NCI-H1694 (cell line): ENCODE measurements at places on chromosomes 3 and 15.

DNA sequence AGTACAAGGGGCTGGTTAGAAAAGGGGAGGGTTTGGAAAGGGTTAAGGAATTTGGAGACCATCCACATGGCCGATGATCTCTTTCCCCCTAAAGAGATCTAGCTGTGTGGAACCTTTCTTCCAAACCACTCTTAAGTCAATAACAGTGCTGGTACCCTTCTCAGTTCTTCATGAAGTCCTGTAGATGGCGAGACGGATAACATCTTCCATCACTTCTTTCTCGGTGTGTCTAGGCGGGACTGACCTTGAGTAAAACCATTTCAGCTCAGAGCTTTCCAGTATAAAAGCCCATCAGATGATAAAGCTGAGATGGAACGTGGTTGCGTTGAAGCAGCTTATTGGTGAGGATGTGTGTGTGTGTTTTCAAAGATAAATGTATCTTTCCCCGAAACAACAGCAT, 151.5 kb upstream of the BHLHE40 start:
- DNase-seq, result no peak

- DNase-seq, result no peak
Observed at GRCh38 chr3:60176614-60177013, 1074.6 kb downstream of the FHIT start.

DNA sequence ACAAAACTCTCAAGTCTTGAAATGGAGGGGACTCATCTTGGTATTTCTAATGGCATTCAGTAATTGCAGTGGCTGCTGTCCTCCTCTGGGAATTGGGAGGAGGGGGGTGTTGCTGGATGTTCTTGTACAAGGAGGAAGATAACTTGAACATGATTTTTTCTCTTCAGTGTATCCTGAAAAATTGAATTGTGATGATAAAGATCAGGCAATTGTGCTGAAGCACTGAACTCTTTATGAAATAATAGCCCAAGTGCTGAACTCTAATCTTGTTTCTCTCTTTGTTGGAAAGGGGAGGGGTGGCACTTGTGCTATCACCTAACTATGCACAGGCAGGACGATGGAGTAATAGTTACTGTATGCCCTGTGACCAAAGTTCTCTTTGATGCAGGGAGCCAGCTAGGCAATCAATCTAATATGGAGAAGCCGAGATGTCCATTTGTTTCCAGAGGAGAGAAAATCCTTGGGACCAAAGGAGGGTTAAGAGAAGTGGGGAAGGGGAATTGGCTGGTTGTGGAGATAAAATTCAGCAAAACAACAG, 68.1 kb upstream of the ATP2C1 start:
- no peak for DNase-seq

DNA sequence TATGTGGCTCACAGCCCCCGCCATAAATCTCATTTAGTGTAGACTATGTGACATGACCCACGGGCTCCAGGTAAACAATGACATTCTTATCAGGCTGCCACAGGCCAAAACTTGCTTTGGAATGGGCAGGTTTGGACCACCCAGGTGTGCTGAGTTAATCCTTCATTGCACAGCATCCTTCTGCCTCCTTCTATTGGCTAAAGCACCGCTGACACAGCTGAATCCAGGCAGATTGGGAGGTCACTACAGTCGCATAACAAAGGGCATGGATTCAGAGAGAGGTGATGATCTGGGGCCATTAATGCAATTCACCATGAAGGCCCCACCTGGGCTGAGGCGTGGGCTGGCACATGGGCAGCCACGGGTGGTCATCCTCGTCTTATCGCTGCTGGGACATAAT, 47.8 kb upstream of the GALNT15 start:
- DNase-seq, result no peak

DNA sequence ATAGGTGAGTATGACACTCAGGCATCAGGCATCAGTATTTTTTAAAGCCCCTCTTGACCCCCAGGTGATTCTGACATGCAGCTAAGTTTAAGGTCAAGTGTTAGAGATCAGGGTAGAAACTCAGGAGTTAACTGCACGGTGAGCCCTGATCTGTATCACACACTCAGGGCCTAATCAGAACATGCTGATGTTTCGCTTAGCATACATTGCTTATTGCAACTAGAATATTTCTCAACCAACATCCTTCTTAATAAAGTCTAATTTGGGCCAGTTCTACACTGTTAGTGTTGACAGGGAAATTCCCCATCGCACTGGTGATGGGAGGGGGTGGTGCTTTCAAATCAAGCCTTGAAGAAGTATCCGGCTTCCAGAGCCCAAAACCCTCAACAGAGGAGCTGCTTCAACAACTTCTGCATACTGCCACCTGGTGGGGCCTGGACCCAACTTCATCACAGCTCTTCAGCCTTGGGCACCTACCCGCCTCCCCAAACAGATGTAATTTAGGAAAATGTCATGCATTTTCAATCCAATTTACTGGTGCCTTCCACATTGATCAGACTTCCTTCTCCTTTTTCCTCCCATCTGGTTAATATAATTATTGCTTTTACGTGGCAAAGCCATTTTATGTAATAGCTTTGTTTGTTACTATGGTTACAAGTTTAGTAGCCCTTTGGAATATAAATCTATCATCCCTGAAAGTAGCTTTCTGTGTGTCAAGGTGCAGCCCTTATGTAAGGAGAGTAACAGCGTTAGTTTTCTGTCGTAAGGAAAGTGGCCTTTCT, 312.2 kb downstream of the RORA start:
- peak; percentile 56 for DNase-seq

DNA sequence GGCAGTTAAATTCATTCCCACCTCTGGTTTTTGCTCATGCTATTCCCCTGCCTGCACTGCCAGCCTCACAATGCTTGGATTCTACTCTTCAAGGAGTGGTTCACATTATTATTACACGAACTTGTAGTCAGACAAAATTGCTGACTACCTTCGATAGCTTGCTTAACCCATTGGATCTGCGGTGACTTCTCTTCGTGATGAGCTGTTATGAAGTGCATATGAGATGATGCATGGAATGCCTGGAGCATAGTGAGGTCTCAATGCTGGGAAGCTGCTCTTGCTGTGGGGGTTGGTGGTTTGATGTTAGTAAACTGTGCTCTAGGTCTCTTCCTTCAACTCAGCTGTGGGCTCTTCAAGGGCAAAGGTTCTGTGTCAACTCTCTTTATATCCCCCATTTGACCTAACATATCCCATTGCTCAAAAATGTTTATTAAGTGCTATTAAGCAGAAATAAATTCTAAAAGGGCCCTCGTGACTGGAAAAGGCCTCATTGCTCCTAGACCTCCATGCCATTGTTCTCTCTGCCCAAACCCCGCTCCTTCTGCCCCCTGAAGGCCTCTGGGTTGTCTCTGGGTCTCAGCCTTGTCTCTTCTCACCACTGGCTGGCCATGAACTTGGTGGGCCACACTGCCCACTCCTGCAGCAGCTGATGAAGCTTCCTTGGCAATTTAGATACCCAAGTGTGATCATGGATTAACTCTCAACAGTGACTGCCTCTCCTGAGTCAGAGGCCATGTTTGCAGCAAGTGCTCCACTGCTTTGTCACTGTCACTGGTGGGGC, 4.5 kb upstream of the SLCO2A1 start:
- no peak for DNase-seq

DNA sequence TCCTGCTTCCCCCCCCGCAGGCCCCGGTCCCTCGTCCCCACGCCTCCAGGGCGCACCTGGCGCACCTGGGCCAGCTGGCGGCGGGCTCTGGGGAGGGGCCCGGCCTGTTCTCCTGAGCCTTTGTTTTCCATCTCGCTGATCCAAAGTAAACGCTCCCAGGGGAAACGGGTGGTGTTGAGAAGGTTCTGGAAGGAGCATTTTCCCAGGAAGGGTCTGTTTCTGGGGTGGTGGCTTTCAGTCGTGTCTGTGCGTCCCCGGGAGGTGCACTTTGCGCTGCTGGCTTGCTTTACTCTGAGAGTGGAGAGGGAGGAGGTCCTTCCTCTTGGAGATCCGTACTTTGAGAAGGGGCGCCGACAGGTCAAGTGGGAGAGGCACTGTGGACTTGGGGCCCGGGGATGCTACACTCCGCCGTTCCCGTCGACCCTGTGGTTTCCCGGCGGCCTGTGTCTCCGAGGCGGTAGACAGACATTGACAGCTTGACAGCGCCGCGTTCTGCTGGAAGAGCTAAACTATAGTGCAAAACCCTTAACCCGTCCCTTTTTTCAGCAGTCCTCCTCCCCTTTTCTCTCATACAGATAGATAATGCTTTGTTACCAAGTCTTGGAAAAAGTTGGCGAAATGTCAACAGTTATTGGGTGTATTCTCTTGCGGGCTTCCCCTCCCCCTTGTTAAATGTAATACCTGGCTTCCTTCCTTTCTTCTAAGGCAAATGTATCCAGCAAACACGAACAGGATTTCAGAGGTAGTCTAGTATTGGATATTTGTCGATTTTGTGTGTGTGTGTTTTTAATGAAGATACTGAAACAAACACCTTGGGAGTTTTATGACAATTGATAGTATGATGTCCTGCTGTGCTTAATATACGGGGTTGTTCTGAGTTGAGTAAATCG, 6.5 kb downstream of the TPM1 start:
- peak; percentile 35 for DNase-seq

- no peak for DNase-seq
Observed at GRCh38 chr3:64491843-64492242, 196.0 kb downstream of the ADAMTS9 start.

GRCh38 chr3:162170581-162170980, 674.0 kb downstream of the OTOL1 start:
- DNase-seq, result no peak

GRCh38 chr3:143971359-143972154, at the start of gene DIPK2A:
DIPK2A (plus strand) TSS chr3:143971823; CDS start chr3:143972333, 510 bp downstream.
- peak; percentile 92 for DNase-seq

DNA sequence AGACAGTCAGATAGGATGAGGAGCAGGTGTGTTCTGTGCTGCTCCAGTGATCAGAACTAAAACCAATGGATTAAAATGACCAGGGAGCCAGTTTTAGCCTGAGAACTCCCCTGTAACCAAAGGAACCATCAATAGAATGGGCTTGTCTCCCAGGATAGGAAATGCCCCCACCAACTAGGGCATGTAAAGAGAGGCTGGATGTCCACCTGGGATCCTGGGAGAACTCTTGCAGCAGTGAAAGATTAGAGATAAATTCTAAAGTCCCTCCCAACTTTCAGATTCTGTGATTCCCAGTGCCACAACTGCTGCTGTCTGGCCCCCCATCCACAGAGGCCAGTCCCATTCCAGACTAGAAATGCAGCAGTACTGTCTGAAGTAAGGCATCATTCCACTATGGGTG, 33.8 kb downstream of the HDC start:
- DNase-seq, result no peak

GRCh38 chr15:78234515-78235040, at the start of gene ACSBG1:
ACSBG1 (minus strand) TSS chr15:78234565; CDS start chr15:78234501, 64 bp downstream.
- no peak for DNase-seq

- DNase-seq, result no peak
Observed at GRCh38 chr3:66342717-66343356, 122.0 kb downstream of the SLC25A26 start.

GRCh38 chr3:26799679-26800317, 177.2 kb downstream of the LRRC3B start:
- DNase-seq, result no peak

DNA sequence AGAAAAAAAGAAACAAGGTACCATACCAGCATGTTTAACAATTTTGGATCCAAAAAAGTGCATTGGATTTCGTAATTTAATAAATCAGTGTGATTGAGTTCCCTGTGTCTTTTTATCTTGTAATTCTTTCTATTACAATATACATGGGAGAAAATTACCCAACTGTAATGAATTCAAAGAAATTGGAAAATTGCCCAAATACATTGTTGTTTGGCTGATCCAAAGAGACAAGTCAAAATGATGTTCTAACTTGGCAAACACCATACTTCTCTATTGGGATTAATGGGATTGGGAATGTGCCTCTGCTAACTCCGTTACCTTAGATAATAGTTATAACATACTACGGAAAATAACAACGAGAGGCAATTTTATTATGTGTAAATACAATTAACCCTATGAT, 1097.1 kb downstream of the ROBO1 start:
- DNase-seq, result peak; percentile 10

DNA sequence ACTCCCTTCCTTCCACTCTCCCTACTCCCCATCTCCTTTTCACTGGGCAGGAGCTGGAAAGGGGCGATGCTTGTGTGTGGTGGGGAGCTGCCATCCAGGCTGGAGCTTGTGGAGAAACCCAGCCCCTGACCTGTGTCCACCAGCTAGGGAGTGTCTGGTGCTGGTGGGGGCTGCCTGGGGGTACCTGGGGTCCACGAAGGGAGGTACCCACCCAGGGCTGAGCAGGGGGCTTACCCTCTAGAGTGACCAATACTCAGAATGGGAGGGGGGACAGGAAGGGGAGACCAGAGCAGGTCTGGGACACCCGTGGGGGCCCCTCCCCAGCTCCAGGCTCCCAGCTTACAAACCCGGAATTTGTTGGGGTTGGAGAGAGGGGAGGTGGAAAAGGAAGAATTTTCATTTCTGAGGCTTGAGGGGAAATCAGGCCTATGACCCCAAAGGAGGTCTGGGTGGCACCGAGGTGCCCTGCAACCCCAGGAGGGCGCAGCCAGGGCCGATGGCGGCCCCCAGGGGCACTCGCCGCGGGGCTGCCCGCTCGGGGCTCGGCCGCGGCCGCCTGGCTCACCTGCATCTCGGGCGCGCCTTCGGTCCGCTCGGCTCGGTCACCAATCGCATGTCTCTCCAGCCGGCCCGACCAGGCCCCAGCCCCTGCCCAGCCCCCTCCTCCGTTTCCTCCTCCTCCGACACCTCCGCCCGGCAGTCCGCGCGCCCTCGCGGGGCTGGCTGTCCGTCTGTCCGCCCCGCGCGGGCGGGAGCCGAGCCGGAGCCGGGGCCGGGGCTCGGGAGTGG, 773 bp downstream of the LINGO1 start:
- DNase-seq, result no peak

GRCh38 chr15:41001524-41002214, 48.4 kb downstream of the CHAC1 start:
- no peak for DNase-seq

DNA sequence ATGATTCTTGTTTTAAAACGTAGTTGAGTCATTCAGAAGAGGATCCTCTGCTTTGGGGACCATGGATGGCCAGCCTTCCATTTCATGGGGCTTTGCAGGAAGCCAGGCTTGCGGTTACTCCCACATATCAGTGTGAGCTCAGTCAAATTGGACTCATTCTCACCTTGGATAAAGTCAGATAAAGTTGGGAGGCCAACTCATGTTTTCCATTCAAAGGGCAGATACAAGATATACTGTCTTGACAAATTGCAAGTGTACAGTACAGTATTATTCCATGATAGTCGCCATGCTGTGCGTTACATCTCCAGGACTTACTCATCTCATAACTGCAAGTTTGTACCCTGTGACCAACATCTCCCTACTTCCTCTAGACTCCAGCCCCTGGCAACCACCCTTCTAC, 25.5 kb upstream of the B3GNT5 start:
- DNase-seq, result no peak

GRCh38 chr15:68415061-68415460, 16.9 kb downstream of the ITGA11 start:
- no peak for DNase-seq

DNA sequence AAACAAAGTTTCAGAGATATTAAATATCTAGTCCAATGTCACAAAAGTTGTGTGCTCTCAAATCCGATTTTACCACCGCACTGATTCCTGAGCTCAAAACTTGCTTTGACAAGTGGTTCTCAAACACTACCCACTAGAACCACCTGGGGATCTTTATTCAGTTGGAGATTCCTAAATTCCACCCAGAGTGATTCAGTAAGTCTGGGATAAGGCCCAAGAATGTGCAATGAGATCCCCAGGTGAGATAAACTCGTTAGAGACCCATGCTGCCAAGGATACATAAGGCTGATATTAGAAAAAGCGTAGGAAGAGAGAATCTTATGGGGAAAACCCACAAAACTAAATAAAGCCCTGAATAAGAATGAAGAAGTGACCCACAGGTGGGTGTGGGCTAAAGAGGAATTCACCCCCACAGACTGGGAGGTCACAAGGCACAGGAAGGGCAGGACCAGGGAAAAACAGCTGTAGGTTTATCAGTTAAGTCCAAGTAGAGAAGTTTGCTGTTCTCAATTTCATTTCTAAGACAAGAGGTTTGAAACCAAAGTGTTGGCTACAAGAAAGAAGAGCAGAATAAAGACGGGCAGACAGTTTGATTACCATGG, 11.5 kb upstream of the RPS17 start:
- DNase-seq, result no peak
